ENCODE measurements at places on chromosomes 13 and 19. TPM values are rescaled to one million over a fixed set of nuclear protein-coding genes. Genes with fewer than 3 reads are reported as not detected.

GRCh38 chr19:39941151-39941550, 6.7 kb upstream of the FCGBP start:
- no peak for DNase-seq

GRCh38 chr13:41603917-41604316, 146.6 kb downstream of the RGCC start:
- no peak for DNase-seq

Gene ZNF492
- total RNA-seq = 1.6 TPM

DNA sequence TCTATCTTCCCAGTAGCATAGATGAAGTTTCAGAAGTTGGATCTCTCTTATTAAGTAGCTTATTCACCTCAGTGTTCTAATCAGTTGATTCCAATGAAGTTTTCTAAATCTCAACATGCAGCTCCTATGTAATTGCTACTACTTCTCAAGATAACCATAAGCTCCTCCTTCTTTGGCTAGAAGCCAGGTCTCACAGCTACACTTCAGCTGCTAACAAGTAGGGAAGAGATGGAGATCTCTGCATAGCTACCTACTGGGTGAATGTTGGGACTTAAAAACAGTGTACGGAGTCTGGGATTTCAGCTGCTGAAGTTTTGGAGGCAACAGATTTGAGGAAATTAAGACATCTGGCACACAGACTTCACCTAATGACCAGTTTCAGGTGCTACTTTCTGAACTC, 661.0 kb downstream of the SLITRK1 start:
- no peak for DNase-seq

Gene CNN1
- total RNA-seq = not detected

DNA sequence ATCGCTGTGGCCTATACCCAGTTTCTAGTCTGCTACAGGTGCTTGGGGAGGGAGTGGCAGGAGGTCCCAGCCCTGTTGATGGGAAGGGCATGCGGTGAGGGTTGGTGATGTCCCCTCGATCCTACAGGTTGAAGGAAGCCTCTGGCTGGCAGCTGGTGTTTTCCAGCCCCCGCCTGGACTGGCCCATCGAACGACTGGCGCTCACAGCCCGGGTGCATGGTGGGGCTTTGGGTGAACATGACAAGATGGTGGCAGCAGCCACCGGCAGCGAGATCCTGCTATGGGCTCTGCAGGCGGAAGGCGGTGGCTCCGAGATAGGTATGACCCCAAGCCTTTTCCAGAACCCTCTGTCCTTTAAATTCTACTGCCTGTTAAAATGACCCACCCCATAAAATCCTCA, 3.9 kb downstream of the SHKBP1 start:
- DNase-seq = no peak

DNA sequence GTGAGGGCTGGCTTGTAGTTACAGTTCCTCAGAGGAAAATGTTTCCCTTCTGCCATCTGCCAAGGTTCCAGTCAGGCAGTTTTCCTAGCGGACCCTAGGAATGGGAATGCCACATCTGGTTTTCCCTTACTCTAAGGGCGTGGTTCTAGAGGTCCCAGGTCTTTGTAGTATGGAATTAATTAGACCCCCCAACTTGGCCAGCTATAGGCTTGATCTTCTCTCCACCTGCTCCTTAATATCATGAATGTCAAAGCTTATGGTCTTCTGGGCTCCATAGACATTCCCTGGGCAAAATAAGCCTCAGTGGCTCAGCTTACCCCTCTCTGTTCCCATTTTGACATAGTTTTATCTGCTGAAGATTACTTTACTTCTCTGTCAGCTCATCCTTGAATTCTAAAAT, 70.0 kb downstream of the ZNF568 start:
- DNase-seq = no peak

- DNase-seq = peak; percentile 12
Observed at GRCh38 chr13:48094404-48094780, 512 bp downstream of the MED4 start.

DNA sequence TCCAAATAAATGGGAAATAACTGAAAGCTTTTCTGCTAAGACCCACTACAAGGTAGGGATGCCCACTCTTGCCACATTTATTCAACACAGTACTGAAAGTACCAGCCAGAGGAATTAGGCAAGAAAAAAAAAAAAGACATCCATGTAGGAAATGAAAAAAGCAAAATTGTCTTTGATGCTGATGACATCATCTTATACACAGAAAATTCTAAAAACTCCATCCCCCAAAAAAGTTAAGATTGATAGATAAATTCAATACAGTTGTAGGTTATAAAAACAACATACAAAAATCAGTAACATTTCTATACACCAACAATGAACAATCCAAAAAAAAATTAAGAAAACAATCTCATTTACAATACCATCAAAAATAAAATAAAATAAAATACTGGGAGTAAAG, 330.4 kb downstream of the RBM26 start:
- no peak for DNase-seq

Gene ZNF17
- total RNA-seq = 4.6 TPM

GRCh38 chr19:30094756-30095140, 152.7 kb downstream of the URI1 start:
- no peak for DNase-seq

Gene MYBPC2
- total RNA-seq = 0.64 TPM

Gene STAP2
- 8.1 TPM for total RNA-seq

GRCh38 chr13:75153834-75154233, 328.1 kb downstream of the TBC1D4 start:
- DNase-seq = no peak

DNA sequence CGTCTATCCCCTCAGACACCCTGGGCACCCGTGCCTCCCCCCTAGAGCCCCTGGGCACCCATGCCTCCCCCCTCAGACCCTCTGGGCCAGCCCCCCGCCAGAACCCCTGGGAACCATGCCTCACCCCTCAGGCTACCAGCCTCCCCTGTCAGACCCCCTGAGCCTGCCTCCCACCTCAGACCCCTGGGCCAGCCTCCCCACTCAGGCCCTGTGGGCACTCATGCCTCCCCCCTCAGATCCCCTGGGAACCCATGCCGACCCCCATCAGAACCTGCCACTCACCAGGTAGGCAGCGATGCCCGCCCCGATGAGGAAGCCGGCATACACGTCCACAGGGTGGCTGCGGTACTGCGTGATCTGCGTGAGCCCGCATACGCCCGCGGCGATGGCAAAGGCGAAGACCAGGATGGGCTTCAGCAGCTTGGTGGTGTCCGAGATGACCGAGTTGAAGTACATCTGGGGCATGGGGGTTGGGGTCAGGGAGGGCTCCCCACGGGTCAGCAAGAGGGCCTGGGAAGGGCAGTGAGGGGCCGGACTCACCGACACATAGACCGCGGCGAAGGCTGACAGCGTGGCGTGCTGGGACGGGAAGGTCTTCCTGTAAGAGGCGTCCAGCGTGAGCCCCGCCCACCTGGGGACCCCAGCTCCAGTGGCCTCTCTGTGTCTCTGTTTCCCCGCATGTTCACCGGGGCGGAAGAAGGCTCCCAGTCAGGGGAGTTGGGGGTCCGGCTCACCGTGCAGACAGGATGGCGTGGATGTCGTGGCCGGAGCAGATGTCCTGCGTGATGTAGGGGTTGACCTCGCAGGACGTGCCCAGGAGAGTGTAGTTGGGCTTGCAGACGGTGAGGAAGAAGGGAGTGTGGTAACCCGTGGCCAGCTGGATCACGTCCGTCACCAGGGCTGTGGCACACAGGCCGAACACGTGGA, 7.3 kb downstream of the PLPPR3 start:
- DNase-seq = no peak

DNA sequence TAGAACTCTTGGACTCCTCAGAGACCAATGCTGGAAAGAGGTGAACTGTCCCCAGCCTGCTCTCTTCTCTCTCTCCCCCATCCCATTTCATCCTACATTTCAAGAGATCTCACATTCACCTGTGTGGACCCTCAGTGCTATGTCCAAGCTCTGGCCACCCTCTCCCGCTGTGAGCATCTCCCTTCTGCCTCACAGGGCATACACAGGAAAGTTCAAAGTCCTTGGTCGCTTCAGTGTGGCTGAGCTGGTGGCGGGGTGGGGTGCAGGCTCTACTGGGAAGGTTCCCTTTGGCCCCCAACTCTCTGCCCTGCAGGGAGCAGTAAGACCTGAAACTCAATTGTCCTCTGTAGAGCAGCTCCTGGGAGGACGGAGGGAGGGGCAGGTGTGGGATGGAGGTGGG, 27.0 kb downstream of the SPTBN4 start:
- DNase-seq = no peak

GRCh38 chr19:18594824-18595373, 6.3 kb downstream of the REX1BD start:
- DNase-seq = no peak

DNA sequence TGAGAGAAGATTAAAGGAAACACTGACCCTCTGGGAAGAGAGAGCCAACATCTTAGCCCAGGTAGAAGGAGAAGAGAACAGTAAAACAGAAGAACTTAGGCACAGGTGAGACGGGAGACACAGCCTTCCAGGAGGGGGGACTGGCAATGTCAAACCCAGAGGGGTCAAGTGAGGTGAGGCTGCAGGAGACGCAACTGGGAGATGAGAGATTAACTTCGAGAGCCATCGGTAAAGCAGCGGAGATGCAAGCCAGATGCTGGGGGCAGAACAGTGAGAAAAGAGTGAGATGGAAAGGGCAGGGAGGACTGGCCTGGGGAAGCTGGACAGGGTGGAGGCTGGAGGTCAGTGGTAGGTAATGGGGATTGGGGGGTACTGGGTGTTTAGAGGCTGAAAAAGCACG, 5.2 kb downstream of the INSR start:
- DNase-seq = no peak

Gene LILRA1
- not detected for total RNA-seq

All from activated naive CD4-positive, alpha-beta T cell treated with anti-CD3 and anti-CD28 coated beads for 36 hours (primary cell).